ENCODE measurements at places on chromosomes 16 and 17.

DNA sequence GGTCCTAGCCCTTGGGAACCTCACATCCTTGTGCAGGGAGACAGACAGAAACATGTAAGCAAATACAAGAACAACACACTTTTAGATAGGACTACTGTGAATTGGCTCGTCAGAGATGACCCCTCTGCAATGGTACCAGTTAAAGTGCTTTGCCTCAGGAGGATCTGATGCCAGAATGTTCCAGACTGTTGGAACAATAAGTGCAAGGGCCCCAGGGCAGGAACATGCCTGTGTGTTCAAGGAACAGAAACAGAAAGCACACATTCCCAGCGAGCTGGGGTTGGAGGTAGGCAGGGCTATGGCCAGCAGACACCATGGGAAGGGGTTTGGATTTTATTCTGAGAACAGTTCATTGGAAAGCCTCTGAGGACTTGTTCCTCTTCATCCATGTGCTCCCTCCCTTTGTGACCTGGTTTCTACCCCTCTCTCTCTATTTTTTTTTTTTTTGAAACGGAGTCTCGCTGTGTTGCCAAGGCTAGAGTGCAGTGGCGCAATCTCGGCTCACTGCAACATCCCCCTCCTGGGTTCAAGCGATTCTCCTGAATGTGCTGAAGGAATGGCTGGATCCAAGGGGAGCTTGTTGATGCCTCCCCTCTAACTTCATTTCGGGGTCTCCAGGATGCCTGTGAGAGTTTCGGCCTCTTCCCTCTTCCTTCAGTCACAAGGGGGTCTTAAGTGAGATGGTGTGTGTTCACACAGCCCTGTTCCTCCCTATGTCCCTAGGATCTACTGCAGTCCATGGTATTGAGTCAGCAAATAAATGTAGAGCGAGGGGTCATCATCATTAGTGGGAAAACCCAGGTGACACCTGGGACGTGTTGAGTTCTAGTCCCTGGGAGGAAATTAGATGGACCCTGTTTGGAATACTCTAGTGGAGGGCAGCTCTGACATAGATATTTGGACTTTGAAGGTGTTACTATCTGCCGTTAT lies 6.4 kb downstream of the STAT5A start:
- no peak for DNase-seq

DNA sequence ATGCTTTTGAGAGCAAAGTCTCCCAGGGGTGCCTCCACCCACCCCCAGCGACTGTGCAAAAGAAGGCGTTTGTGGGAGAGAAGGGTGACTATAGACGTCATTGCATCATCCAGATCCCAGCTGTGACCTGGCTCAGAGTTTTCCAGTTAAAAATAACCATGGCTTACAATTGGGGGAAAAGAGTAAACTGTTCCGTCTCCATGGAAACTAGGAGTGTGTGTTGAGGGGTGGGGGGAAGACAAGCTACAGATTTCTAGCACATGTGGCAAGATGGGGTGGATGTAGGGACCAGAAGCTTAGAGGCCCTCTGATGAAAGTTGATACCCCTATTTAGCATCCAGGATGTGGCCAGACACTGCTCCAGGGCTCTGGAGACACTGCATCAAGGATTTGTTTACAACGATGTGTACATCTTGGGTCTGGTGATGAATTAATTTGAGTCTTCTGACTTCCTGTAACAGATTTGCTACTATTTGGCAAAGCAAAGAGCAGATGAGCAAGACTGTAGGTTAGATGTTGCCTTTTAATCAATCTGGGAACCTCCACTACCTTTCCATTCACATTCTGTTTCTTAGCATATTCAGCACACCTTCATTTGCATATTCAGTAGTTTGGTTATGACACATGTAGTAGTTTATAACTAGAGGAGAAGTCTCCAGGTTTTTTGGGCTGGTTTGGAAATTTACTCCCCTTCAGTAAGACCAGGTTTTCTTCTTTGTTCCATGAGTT lies 6.2 kb upstream of the DUSP14 start:
- DNase-seq = peak; percentile 61

- DNase-seq = no peak
Observed at GRCh38 chr17:77087650-77088454, 52.9 kb upstream of the SEC14L1 start.

- peak; percentile 76 for DNase-seq
Observed at GRCh38 chr17:79572136-79572925, 38.5 kb downstream of the RBFOX3 start.

Measured in large intestine (tissue), 12 donors.